GM23338 (cell line): ENCODE measurements at places on chromosomes 6 and 20. TPM values are rescaled to one million over a fixed set of nuclear protein-coding genes. Genes with fewer than 3 reads are reported as not detected.

Gene THBS2
- total RNA-seq, result 40.7 and 44.7 TPM in 2 replicates

Gene GPR6
- 0.49 TPM in 1 of 2 replicates, not detected in the other for total RNA-seq

Gene PBOV1
- not detected in 2 replicates for total RNA-seq

Gene SIRPG
- total RNA-seq, result not detected in 2 replicates

Gene ANKEF1
- 8.8 and 9.7 TPM in 2 replicates for total RNA-seq

Gene PNLDC1
- 0.12 TPM in 1 of 2 replicates, not detected in the other for total RNA-seq

Gene AFG1L
- total RNA-seq, result 4.1 and 4.3 TPM in 2 replicates

Gene ALDH5A1
- total RNA-seq, result 4.6 and 5.2 TPM in 2 replicates

Gene ENPP5
- total RNA-seq, result 10.6 and 13.0 TPM in 2 replicates

Gene SLC22A23
- total RNA-seq, result 38.3 TPM in 2 replicates
